Naive thymus-derived CD4-positive, alpha-beta T cell (primary cell): ENCODE measurements at places on chromosomes 5 and 9. TPM values are rescaled to one million over a fixed set of nuclear protein-coding genes. Genes with fewer than 3 reads are reported as not detected.

DNA sequence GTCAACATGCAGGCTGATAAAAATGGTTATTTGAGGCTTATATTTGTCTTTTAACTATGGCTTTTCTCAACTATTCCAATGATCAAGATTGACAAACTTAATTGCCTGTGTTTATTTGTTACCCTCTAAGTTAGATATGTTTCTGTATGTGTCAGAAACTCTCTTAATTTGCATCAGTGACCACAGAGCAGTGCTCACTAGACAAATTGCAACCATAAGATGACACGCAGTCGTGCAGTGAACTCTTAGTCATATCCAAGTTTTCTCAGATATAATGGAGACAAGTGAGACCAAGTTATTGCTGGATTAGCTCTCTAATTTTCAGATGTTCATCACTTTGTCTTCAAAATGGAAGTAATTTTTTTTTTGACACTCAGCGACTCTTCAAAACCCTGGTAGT lies 342.2 kb upstream of the RFX3 start:
- no peaks in the 10 kb centered on the region for H3K27me3 ChIP-seq
- H3K4me1 ChIP-seq, result no peaks in the 10 kb centered on the region
- no peak overlapping the region for H3K27ac ChIP-seq

NRG2 gene
- total RNA-seq, result 0.13 TPM

- H3K4me1 ChIP-seq, result no peaks in the 10 kb centered on the region
- no peaks in the 10 kb centered on the region for H3K27me3 ChIP-seq
- H3K4me3 ChIP-seq, result no peak overlapping the region
Observed at GRCh38 chr5:143197260-143197656, 206.2 kb downstream of the NR3C1 start.

NPR2 gene
- 22.2 TPM for total RNA-seq

DNA sequence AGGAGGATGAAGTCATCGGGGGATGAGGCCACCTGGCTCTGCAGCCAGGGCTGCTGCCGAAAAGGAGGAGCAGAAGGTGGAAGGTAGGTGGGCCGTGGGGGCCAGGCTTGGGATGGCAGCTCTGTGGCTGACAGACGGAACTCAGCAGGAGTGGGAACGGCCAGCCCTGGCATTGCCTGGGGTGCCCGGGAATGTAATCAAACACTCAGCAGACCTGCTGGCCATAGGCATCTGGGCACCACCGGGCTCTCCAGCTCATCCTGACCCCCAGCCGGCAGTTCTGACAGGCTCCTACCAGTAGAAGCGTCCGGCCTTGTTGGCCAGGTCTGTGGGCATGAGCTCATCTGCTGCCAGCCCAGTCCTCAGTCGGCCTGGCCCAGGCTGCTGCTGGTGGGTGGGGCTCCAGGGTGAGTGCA lies 4.3 kb upstream of the FAT2 start:
- H3K4me3 ChIP-seq, result no peak overlapping the region
- DNase-seq, result no peak
- no peaks in the 10 kb centered on the region for H3K4me1 ChIP-seq
- H3K36me3 ChIP-seq, result no peaks in the 10 kb centered on the region
- no peaks in the 10 kb centered on the region for H3K27me3 ChIP-seq

- no peak overlapping the region for H3K27ac ChIP-seq
- DNase-seq, result no peak
- H3K36me3 ChIP-seq, result no peaks in the 10 kb centered on the region
- H3K27me3 ChIP-seq, result no peaks in the 10 kb centered on the region
Observed at GRCh38 chr9:135403733-135404450, 75.7 kb upstream of the PPP1R26 start.

DMAC1 gene
- 24.6 TPM for total RNA-seq

GRCh38 chr5:106401561-106401960 lies 1269.2 kb downstream of the EFNA5 start:
- no peaks in the 10 kb centered on the region for H3K27me3 ChIP-seq
- H3K4me1 ChIP-seq, result no peaks in the 10 kb centered on the region

CERCAM gene
- total RNA-seq, result 0.72 TPM

TRIM14 gene
- total RNA-seq, result 79.7 TPM

RASEF gene
- not detected for total RNA-seq

DNA sequence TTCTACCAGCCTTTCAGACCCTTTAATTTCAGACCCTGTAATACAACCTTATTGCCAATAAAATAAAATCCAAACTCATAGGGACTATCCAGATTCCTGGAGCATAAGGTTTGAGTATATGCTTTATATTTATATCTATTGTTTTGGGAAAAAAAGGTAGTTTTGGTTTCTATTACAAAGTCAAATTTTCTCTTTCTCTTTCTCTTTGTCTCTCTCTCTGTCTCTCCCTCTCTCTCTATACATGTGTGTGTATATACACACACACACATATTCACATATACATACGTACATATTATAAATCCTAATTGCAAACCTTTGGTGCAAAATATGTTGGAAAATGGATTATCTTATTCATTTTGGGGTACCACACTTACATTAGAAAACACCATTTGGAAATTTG lies 39.0 kb downstream of the TMEM232 start:
- no peaks in the 10 kb centered on the region for H3K36me3 ChIP-seq
- no peak overlapping the region for H3K27ac ChIP-seq
- H3K4me3 ChIP-seq, result no peak overlapping the region
- no peak for DNase-seq
- H3K27me3 ChIP-seq, result no peaks in the 10 kb centered on the region
- H3K4me1 ChIP-seq, result no peaks in the 10 kb centered on the region

DNA sequence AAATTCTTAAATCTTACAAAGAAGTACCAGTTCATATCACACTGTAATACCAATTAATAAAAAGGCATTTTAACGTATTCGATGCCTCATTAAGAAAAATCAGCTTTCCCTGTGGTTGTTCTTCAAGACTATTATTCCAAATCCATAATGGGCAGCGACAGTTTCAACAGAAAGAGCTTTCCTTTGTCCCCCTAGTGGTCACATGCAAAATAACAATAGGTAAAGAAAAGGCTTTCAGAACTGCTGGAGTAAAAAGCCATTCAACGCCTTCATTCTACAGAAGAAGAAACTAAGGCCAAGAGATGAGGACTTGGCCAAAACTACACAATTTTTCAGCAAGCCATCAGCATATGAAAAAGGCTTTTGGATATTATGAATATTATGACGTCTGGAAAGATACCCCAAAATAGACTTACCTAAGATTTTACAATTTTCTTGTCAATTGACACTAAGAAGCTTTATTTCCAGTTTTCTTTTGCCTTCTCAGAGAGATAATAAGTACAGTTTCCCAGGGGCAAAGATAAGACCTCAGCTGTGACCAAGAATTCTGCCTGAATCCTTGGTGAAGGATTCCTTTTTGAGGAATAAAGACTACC lies 6.7 kb upstream of the CDH6 start:
- DNase-seq, result no peak
- no peak overlapping the region for H3K4me3 ChIP-seq
- H3K27me3 ChIP-seq, result no peaks in the 10 kb centered on the region
- no peaks in the 10 kb centered on the region for H3K36me3 ChIP-seq

GRCh38 chr9:19946441-19947109 lies 157.7 kb upstream of the SLC24A2 start:
- H3K36me3 ChIP-seq, result no peaks in the 10 kb centered on the region
- H3K27ac ChIP-seq, result no peak overlapping the region
- H3K4me3 ChIP-seq, result no peak overlapping the region
- H3K4me1 ChIP-seq, result no peaks in the 10 kb centered on the region
- no peaks in the 10 kb centered on the region for H3K27me3 ChIP-seq
